Posterior cingulate gyrus (tissue), 11 donors: ENCODE measurements at places on chromosomes 11 and 22.

DNA sequence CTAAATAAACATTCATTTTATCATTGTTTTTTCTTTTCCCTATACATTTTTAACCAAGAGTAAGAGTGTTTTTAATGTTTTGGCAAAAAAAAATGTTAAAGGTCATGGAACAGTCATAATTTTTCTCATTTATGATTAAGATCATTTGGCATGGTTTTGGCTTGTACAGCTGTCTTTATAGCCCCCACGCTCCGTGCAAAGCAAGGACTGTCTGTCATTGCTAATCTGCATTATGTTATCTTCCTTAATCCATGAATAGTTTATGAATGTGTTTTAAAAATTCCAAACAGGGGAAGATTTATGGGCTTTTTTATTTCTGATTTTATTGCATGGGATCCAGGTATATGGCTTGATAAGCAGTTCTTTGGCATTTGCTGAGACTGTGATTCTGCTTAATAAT, 28.1 kb downstream of the PGM2L1 start:
- DNase-seq: no peak

GRCh38 chr11:60740573-60740972, 16.1 kb downstream of the MS4A18 start:
- no peak for DNase-seq

- DNase-seq: no peak
These were observed 13.7 kb downstream of the MS4A13 start for GRCh38 chr11:60528934-60529333.

- DNase-seq: peak; percentile 73
These were observed 1.1 kb upstream of the PPFIBP2 start for GRCh38 chr11:7512525-7513233.

DNA sequence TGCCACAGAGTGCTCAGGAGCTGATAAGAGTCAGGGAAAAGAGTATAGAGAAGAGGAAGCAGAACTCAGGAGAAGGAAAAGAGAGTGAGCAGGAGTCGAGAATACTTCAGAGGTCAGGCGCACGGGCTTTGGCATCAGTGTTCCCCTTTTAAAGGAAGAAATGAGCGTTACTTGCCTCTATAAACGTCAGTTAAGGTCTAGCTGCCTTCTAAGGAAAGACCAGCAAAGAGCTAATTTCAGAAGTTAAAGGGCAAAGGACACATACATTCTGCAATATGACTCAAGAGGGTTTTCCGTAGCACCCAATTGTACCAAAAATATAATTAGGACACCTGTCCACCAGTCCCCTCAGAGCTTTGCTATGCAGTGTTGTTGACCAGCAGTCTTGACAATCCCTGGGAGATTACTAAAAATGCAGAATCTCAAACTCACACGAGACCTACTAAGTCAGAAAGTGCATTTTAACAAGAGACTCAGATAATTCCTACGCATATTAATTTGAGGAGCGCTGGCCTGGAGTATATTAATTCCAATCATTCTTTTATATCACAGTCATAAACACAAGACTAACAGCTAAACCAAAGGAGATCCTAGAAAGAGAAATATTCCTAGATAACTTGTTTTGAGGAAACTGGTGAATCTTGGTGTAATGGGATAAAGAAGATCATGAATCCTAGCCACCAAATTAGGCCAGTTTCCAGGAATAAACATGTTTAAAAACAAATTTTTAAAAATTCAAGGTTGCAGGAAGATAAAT, 249.0 kb downstream of the CADM1 start:
- DNase-seq: no peak

DNA sequence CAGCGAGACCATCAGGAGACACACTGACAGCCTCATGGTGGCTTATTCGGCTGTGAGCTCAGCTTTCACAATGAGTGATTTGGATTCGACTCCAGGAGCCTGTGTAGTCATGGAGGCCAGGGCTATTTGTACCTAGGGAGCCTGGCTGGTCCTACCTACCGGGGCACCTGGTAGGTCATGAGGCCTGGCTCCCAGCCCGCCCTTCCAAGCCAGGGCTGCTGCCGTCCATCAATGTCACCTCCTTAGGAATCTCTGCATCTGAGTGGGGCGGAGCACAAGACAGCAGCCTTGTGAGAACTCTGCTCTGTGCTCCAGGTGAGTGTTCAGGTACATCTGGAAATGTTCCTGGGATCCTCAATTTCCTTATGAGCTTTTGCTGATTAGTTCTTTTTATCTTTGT, at the start of gene SCGB1D4:
Gene SCGB1D4, minus strand, starts transcription at position 101 of the 400 bp plus-strand sequence. Its CDS starts 65 bp downstream, at position 36.
- no peak for DNase-seq

DNA sequence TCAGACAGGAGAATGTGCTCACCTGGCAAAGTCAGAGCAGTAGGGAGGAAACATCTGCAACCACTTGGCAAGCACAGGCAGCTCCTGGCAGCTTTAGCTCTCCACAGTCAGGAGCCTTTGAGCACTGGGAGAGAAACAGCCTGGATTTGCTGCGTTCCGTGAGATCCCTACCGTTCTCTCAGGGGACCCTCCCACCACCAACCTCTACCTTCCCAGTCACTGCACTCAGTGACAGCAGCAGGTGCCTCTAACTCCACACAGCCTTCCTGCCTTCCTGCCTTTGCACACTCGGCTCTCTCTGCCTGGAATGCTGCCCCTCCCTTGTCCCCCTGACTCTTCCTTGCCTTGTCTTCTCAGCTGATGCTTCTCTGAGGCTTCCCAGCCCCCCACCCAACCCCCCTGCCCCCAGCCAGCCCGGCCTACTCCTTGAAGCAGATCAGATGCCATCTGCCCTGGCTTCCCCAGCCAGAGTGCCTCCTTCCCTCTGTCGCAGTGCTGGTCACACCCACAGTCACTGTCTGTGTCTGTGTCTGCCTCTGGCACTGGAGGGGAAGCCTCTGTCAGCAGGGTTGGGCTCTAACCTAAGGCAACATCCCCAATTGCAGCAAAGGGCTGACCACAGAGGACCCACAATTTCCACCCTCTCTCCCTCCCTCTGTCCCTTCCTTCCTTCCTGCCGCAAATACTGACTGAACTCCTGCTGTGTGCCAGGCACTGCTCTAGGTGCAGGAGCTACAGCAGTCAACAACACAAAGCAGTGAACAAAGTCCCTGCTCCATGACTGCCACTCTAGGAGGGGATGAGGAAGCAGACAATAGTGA, 14.9 kb upstream of the TSKU start:
- no peak for DNase-seq

DNA sequence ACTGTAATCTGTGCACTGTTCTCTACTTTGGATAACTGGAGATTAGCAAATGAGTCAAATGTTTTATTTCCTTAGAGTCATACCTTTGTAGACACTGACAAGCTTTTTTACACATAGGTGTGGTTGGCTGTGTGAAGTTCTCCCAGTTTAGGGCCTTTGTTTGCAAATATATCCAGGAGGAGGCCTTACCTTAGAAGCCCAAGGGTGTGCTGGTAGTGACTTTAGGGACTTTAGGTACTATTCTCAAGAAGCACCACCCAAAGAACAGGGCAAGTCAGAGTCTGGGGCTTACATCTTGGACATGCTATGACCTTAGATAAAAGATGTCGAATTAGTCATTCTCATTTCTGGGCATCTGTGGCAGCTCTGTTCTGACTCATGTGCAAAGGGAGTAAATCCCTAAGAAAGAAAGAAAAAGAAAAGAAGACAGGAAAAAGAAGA, 4.8 kb upstream of the FAR1 start:
- DNase-seq: no peak

GRCh38 chr22:33515795-33516194, 404.5 kb downstream of the LARGE1 start:
- DNase-seq: no peak

DNA sequence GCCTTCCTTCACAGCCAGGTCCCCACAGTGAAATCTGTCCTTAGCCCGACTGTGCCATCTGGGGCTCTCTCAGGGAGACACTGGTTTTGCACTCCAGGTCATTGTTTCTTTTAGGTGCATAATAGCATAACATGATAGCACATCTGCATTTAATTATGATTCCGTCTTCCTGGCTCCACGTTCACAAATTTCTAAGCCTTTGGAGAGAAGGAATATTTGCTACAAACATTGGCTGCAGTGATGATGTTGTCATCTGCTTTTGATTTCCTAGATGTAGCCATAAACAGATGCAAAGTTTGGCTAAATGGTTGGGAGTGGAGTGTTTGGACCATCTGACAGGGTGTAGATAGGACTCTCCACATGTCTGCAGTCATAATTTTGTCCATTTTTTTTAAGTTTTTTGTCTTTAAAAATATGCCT, 12.0 kb upstream of the CAT start:
- DNase-seq: no peak

- DNase-seq: peak; percentile 26
These were observed 16.0 kb downstream of the TNRC6B start for GRCh38 chr22:40193429-40194421.

- no peak for DNase-seq
These were observed 1276.1 kb downstream of the LRRC4C start for GRCh38 chr11:40183073-40184064.

GRCh38 chr11:84564180-84564866, 1062.8 kb downstream of the DLG2 start:
- no peak for DNase-seq

- DNase-seq: no peak
These were observed 34.8 kb upstream of the CARS1 start for GRCh38 chr11:3091846-3092602.

GRCh38 chr22:41910050-41911000, 4.5 kb downstream of the SHISA8 start:
- DNase-seq: peak; percentile 79

DNA sequence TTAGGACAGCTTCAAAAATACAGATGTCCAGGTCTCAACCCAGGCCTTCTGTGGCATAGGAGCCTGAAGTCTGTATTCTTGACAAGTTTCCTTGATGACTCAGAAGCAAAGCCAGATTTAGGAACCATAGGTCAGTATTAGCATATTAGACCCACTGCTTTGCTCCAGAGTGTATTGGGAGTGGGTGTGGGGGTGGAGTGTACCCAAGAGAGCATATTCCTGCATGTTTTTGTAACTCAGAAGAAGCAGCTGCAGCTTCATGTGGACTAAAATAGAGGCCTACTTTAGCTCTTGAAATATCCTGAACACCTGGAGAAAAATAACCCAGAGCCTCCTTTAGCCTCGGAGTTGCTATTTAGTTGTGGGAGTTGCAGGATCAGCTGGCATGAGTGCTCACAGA, 106.7 kb downstream of the CCDC81 start:
- no peak for DNase-seq

DNA sequence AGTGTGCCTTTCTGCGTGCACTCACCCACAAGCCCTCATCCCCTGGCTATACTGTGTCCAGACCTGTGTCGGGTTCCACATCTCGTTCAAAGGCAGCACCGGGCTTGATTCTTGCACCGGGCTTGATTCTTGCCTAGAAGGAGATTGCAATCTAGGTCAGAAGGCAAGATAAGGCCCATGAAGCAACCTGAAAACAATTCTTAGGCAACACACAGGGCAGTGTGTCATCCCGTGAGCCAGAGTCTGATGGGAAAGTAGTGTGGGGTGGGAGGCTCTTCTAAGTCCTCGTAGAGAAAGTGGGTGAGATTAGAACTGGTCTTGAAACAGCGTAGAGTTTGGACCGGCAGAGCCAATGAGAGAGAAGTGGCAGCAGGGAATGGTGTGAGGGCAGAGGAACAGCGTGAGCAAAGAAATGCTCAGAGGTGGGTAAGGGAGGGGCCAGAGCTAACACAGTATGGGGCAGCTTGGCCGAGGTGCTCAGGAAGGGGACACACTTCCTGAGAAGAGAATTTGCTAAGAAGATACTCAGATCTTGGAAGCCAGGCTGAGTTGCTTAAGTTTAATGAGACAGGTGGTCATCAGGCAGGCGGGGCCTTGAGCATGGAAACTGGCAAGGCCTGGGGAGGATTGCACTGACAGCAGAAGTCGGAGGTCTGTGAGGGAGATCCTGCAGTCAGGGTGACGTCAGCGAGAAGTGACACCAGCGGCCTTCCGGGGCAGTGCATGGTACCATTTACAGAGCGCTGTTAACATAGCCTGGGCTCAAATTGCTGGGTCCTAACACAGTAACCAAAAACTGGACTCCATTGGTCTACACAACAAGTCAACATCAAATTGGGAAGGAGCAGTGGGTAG, 40.7 kb upstream of the DKK3 start:
- DNase-seq: no peak

- no peak for DNase-seq
These were observed 18.4 kb upstream of the OR4C5 start for GRCh38 chr11:48384670-48385069.

- no peak for DNase-seq
These were observed 109.0 kb downstream of the EMSY start for GRCh38 chr11:76553554-76554476.
